ENCODE measurements at places on chromosomes 7 and 10.
A peak's percentile ranks its signal among the peaks of the same experiment; 100 is the strongest.

DNA sequence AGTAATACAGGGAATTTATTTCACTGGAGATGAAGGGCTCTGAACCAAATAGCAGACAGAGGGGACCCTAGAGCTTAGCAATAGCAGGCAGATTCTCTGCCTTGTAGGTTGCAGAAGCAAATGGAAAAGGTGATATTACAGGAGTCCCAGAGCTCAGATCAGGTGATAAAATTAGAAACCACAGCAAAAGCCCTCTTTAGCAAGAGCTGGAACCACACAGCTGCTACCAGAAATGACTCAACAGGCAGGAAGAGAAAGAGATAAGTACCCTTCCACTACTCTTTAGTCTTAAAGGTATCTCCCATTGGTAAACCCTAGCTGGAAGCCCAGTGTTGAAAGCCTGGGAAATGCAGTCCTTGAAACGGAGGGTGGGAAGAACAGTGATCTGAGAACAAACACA is 535.6 kb upstream of the GHITM start:
- DNase-seq = no peak

GRCh38 chr10:43091846-43092245 is 15.0 kb downstream of the RET start:
- no peak for DNase-seq

DNA sequence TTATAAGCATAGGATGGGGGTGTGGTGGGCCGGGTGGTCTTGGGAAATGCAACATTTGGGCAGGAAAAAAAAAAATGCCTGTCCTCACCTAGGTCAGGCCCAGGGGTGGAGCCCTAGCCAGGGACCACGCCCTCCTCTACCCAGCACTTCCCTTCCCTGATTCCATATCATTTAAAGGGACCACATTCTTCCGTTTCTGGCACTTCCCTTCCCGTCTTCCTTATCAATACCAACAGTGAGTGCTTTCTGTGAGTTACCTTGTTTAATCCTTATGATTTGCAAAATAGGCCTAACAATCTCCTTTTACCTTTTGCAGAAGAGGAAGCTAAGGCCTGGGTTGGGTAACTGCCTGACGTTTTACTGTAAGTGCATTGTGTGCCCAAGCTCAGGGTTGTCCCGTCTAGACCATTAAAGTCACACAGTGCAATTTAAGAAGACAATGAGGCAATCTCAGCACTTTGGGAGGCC is 16.7 kb upstream of the C10orf95 start:
- no peak for DNase-seq

- no peak for DNase-seq
These were observed 2.6 kb downstream of the NPTX2 start for GRCh38 chr7:98619450-98620321.

- no peak for DNase-seq
These were observed 6.1 kb upstream of the VCL start for GRCh38 chr10:73991884-73992245.

- DNase-seq = no peak
These were observed 71.1 kb downstream of the GBF1 start for GRCh38 chr10:102316421-102316820.

- peak; percentile 89 for DNase-seq
These were observed 18.9 kb upstream of the DNAJC1 start for GRCh38 chr10:22022257-22023032.

- DNase-seq = no peak
These were observed 215.5 kb upstream of the PRKCQ start for GRCh38 chr10:6795541-6795940.

DNA sequence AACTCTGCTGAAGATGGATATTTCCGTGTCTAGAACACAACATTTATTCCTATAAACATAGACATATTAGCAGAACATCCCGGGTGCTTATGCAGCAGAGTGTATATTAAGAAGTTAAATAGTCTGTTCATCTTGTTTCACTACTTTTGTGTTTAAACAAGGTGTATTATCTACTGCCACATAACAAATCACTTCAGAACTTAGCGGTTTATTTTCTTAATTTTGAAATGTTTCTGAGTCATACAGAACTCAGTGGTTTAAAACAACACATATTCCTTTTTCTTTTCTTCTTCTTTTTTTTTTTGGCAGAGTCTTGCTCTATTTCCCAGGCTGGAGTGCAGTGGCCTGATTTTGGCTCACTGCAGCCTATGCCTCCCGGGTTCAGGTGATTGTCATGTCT is 25.8 kb downstream of the DENND10 start:
- DNase-seq = no peak

DNA sequence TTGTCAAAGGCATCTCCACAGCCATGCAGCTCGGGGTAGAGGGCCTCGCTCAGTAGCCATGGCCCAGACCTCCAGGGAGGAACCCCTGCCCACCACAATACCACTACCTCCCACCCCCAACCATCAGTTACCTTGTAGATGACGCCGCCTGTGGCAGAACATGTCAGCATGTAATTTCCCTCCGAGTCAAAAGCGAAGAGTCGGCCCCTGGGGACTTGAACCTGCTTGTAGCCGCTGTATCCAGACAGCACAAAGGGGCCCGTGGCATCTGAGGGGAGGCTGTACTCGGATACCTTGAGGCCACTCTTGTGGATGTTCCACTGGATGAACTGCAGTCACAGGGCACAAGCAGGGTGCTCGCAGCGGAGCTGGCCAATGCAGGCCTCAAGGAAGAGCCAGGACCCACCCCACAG is 16.3 kb upstream of the CYREN start:
- DNase-seq = no peak

DNA sequence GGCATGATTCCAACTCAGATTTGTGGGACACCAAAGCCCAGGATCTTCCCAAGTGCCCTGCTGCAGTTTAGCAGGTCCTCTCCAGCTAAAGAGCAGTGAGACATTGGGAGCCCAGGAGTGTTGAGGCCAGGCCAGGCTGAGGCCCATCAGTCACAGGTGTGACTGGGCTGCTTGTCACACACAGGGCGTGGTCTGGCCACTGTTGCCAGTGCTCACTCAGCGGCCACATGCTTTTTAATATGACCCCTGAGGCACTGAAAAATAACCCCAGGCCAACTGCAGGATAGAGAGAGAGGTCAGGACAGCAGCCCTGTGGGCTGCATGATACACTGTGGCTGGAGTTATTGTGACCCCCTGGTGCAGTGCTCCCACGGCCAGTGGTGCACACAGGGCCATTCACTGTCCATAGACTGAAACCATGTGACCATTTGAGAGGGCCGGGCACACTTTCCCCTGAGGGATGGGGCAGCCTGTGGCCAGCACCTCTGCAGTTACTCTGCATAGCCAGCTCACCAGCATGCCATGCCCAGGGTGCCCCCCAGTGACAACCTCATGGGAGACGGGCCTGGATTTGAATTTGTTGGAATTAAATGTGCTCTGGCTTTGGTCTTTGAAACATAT is 4.2 kb downstream of the GDF2 start:
- no peak for DNase-seq

DNA sequence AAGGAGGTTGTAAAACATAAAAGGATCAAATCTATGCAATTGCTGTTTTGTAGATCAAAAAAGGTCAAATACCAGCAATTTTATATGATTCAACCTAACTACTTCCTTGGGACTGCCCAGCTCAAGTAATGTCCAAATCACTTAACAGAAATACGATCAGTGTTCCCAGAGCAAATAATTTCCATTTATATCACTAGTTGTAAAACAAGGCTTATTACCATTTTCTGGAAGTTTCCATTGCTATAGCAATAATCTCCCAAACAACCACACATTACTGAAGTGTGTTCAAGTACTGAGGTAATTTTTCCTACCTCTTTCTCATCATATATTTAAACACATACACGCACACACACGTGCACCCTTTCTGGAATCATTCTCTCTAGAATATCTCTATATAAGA is 123.3 kb downstream of the NRCAM start:
- no peak for DNase-seq

- DNase-seq = peak; percentile 19
These were observed 204.7 kb downstream of the ADRA2A start for GRCh38 chr10:111281516-111281915.

DNA sequence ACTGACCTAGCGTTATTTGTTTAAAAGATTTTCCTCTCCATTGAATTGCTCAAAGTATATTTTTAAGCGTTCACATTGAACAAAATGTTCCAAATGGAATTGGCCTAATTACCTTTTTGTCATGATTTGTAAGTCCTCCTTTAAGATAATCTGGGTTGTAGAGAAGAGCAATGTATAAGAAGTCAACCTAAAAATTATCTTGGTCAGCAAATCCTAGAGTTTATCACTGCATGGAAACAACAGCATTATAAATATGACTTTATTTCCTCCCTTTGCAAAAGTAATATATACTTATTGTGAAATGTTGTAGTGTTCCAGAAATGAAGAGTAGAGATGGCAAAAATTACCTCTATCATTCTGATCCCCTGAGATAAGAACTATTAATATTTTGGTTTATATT is 59.2 kb downstream of the TAX1BP1 start:
- DNase-seq = no peak

- DNase-seq = no peak
These were observed 19.7 kb downstream of the LIMK1 start for GRCh38 chr7:74103219-74103772.

- DNase-seq = no peak
These were observed 438.1 kb upstream of the NRP1 start for GRCh38 chr10:33772370-33773252.

DNA sequence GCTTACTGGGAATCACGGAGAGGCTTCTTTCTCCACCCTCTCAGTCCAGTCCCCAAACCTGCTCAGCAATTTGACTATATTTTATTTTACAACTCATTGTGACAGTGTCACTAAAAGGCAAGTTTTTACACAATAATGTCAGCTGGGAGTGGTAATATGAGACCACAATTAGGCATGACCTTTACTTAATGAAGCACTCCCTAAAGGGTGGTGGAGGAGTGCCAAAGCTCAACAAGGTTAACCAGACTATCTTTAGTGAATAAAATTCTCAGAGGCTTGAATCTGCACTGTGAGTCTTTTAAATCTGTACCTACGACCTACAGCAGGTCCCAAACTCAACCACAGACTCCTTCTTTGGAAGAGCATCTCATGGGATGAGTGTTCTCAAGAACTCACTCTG is 215.6 kb downstream of the TAX1BP1 start:
- no peak for DNase-seq

DNA sequence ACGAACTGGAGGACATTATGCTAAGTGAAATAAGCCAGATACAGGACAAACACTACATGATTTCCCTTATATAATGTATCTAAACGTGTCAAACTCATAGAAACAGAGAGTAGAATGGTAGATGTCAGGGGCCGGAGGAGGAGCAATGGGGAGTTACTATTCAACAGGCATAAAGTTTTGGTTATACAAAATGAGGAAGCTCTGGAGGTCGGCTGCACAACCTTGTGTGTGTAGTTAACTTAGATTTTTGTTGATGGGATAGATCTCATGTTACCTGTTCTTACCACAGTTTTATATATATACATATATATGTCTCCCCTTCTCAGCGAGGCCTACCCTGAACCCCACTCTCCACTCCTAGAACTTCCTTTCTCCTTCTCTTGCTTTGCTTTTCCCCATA is 22.4 kb upstream of the TECTB start:
- DNase-seq = no peak

DNA sequence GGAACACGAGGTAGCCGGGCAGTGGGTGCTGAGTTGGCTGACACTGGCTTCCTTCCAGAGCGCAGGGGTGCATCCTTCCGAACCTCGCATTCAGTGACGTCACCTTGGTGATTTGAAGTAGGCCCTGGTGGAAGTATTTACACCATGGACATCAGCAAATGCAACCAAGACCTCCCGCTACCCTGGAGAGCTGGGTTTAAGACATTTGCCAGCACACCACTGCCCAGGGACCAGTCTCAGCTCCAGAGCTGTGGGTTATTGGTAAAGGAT is 106.4 kb upstream of the GPR26 start:
- no peak for DNase-seq

Measured in SK-N-DZ (cell line).